ENCODE measurements at places on chromosomes 7 and 10.

GRCh38 chr10:121179006-121179405, 327.8 kb downstream of the WDR11 start:
- DNase-seq: no peak

GRCh38 chr7:26198133-26198780, 2.3 kb downstream of the HNRNPA2B1 start:
- no peak for DNase-seq

DNA sequence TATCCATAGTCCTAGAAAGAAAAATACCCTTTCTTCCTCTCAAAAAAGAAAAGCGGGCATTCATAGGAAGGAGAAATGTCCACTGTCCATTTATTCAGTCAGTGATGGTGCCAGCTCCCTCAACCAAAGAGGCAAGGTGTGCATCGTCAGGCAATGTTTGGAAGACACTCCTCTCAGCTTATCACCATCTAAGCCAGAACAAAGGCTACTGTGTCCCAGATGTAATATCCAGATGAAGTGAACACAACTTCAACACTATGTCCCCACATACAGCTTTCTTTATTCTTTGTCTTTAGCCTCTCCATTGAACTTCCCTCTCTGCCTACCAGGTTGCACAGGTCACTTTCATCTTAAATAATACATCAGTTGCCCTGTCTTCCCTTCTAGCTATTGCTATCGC, 131.4 kb upstream of the RNF32 start:
- DNase-seq: no peak

- no peak for DNase-seq
Measured at GRCh38 chr7:46550864-46551263, 629.8 kb upstream of the IGFBP3 start.

DNA sequence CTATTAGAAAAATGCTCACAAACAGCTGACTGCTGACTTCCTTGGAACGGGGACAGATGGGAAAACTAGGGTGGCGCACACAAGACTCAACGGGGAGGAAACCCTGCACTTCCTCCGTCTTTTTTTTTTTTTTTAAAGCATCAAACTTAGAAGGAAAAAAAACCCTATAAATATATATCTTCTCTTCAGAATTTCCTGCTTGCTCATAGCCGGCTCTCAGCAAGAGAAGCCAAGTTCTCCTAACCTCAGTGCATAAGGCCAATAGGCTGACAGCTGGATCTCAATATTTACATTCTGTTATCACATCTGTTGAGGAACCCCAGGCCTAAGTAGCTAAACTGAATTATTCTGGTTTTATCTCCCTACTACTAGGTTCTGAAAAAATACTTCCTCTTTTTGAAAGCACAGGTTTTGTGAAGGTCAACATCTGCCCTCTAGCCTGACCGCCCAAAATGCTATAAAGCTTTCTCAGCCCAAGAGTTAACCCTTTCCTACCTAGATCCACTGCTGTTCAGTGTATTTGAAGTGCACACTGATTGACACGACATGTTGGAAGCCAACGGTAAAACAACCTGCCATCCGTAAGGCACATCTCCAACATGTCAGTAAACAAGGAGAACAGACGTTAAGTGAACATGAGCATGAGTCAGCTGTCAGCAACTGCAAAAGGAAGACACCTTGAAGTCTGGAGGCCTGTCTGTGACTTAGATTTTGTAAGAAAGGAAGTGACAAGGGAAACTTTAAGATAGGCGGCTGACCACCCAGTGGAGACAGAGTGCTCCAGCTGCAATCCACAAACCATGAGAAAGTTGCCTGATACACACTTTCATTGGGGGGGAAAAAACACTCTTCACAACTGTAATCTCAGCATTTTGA, 83.8 kb downstream of the EBLN1 start:
- no peak for DNase-seq

- no peak for DNase-seq
Measured at GRCh38 chr10:34168439-34168838, 646.7 kb downstream of the PARD3 start.

DNA sequence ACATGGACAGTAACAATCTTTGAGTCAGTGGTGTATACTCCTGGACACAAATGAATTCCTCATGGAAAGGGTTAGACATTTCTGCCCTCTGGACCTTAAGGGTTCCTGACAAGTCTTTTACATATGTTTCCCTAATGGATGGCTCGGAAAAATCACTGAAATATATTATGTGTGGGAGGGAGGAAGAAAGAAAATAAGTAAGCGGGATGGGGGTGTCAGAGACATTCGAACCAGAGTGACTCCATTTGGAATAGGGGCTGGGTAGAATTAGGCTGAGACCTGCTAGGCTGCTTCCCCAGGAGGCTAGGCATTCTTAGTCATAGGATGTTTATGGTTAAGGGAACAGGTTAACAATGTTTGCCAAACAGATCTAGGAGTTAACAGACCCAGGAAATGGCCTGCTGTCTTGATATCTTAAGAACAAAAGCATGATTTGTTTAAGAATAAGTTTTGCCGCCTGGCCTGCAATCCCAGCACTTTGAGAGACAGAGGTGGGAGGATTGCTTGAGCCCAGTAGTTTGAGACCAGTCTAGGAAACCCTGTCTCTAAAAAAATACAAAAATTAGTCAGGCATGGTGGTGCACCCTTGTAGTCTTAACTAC, 1241.7 kb downstream of the TYW1 start:
- no peak for DNase-seq

- DNase-seq: no peak
Measured at GRCh38 chr10:93412801-93413200, 69.3 kb downstream of the MYOF start.
